PC-9 (cell line): ENCODE measurements at places on chromosomes 7 and 10.

GRCh38 chr7:124459101-124460055 lies 306.2 kb downstream of the GPR37 start:
- no peak for DNase-seq

DNA sequence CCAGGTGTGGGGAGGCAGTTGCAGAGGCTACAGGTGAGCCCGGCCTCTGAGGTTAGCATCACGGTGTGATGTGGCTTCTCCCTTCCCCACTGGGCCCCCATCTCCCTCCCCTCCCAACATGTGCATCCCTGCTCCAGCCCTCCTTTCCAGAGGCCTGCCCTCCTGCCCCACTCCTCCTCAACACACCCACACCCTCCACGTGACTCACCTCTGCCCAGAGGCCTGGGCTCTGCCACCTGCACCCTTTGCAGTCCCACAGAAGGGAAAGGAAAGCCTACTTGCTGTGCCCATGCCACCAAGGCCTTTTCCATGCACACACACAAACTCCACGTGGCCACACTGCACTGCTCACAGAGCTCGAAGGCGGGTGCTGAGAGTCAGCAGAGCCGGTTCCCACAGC lies 500.6 kb upstream of the FOXK1 start:
- DNase-seq: no peak

GRCh38 chr10:71043858-71044257 lies 155.5 kb upstream of the PCBD1 start:
- DNase-seq: no peak

DNA sequence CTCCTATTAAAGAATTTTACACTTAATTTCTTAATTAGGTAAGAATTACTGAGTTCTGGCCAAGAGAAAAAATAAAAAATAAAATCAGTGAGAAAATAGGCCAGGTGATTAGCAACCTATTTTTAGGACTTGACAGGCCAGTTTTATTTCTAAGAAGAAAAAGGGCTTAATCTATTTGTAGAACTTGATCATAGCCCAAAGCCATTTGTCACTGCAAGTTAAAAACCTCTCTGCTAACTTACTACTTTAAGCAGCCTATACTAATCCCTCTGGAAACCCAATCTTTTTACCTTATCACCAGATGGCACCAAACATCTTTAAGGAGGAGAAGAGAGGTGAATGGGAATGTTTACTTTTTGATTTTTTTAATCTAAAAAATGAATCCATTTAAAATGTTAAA lies 222.1 kb upstream of the RHOBTB1 start:
- DNase-seq: no peak

DNA sequence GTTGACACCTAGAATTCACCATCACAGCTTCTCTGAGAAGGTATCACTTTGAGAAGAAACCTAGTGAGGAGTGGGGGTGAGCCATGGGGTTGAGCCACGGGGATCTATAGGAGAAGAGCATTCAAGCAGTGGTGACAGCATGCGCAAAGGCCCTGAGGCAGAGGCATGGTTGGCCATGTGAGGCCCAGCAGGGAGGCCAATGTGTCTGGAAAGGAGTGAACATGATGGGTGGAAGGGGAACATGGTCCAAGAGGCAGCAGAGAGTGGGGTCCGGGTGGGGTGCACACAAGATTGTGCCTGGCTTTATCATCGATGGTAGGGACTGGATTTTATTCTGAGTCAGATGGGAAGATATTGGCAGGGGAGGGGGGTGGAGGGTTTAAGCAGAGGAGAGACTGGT lies 36.0 kb upstream of the LEP start:
- DNase-seq: no peak

- no peak for DNase-seq
Measured at GRCh38 chr7:105674200-105674920, 93.1 kb upstream of the EFCAB10 start.

GRCh38 chr7:92988051-92988450 lies 129.7 kb downstream of the SAMD9 start:
- DNase-seq: peak; percentile 5

DNA sequence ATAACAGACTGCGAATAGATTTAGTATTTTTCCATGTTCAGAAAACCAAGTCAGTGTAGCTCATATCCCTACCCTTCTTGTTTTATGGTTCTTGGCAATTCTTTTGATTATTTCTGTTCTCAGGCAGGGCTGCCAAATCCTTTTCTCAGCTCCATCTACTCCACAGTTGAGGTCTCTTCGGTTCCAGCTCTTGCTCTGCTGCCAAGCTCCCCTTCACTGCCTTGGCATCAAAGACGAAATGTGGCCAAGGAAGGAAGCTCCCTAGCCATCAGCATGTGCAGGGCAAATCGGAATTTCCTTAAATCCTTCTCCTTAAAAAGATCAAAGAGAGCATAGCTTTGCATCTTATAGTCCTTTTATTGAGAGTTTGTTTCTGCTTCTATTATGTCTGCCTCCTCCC lies 116.4 kb upstream of the NOBOX start:
- DNase-seq: no peak

- DNase-seq: no peak
Measured at GRCh38 chr7:77738382-77738781, 42.1 kb downstream of the RSBN1L start.

DNA sequence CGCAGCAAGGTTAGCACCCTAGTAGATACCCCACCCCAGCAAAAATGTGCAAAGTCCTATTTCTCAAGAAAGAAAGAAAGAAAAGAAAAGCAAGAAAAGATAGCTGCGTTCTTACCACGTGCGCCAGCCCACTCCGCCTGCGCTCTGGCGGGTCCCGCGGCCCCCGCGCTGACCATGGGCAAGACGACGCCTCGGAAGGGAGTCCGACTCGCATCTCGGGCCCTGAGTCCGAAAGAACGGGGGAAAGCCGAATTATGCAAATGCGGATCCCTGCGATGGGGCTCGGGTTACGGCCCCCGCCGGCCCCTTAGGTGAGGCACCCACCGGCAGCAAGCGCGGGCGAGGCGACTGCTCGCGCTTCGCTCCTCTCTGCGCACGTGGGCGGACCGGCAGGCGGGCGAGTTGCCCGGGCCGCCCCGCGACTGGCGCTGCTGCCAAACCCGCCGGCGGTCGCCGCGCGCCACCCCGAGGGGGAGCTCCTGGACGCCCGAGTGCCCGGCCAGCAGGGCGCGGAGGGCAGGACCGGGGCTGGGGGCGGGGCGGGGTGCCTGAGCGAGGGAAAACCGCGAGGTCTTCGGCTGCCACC lies 2.4 kb upstream of the EGR2 start:
- DNase-seq: no peak

GRCh38 chr7:114264023-114264422 lies 150.6 kb upstream of the FOXP2 start:
- DNase-seq: no peak

GRCh38 chr10:2782950-2783349 lies 284.4 kb upstream of the PFKP start:
- DNase-seq: no peak

DNA sequence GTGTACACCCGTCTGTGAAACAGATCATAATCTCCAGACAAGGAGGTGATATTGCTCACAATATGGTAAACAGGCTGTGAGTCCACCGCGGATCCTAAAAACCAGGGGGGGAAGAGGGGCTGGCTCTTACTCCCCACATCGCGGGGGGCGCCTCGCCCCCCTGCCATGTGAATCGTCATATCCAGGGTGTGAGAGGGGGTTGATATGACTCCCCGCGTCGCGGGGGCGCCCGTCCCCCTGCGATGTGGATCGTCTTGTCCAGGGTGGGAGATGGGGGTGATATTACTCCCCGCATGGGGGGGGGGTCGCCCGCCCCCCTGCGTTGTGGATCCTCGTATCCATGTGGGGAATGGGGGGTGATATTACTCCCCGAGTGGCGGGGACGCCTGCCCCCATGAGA lies 30.9 kb downstream of the OCM2 start:
- no peak for DNase-seq

DNA sequence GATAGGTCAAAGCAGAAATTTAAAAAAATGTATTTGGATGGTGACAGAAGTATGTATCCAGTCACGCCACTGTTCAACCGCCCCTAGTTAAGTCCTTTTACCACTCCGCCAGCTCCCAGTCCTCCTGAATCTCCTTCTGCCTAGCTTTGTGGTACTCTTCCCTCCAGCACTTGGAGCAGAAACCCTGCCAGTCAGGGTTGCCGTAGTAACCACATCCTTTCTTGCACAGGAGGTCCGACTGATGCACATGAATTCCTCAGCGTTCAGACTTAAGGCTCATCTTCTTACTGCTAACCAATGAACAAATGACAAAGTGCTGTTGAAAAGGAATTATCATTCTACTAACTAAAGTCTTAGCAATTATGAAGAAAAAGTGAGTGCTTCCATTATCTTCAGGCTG lies 175.3 kb upstream of the KCTD7 start:
- no peak for DNase-seq

DNA sequence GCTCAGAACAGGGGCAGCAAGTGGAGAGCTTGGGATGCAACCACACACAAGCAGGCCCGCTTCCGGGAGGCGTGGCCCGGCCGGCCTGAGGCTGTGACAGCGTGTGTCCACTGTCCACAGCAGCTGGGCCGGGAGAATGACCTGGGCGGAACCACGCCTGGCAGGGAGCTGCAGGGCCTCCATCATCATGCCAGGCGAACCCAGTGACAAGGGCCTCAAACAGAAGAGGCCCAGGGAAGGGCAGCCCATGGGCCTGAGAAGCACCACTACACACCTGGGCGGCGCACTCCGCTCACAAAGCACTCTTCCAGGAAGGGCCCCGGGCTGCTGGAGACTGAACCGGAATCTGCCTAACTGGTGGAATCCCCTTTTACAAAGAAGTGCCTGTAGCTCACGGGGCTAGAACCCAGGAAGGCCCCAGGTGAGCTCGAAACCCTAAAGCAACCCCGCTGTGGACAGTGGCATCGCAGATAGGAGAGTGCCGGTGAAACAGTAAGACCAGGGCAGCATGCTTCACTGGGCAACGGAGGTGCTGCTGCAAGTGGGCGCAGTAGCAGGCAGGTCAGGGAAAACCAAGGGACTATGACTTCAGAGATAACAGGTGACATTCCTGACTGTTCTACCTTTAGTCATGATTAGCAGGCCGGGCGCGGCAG lies 66.0 kb downstream of the MAD1L1 start:
- DNase-seq: no peak

DNA sequence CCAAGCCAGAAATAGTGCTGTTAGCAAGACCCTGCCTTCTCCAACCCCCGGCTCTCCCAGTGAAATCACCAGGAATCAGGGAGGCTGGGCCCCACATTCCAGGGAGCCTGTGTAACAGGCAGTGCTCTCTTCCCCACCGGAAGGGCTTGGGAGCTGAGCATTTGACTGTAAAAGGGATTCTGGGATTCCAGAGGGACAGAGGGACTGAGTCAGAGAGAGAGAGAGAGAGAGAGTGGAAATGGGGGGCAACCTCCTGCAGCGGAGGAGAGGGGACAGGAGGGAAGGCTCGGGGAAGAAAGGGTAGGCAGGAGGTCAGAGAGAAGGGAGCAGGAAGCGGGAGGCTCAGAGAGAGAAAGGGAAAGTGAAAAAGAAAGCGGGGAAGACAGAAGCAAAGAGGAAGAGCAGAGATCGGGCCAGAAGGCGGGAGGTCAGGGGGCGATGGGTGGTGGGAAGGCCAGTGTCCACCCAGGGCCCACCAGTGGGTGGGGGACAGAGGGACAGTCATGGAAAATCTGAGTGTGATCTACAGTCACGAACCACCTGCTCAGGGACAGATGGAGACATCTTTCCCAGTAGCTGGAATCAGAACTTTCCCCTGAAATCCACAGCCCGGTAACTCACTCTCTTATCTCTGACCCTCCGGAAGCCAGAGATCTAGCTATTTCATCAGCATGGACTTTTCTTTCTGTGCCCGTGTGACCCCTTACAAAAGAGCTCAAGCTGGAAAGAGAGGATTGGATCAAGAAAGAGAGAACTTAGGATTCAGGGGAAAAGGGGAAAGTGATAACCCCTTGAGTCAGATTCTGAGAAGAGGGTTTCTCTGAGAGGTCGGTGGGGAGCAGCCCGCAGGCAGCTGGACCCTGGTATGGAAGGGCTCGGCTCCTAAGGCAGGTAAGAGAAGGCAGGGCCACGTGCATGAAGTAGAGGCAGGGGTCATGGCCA lies 4.6 kb upstream of the SERPINE1 start:
- peak; percentile 86 for DNase-seq

- DNase-seq: no peak
Measured at GRCh38 chr7:256981-257646, 32.9 kb upstream of the FOXL3 start.
